Renal pelvis (tissue), 12 donors: ENCODE measurements at places on chromosomes 2 and 18.

DNA sequence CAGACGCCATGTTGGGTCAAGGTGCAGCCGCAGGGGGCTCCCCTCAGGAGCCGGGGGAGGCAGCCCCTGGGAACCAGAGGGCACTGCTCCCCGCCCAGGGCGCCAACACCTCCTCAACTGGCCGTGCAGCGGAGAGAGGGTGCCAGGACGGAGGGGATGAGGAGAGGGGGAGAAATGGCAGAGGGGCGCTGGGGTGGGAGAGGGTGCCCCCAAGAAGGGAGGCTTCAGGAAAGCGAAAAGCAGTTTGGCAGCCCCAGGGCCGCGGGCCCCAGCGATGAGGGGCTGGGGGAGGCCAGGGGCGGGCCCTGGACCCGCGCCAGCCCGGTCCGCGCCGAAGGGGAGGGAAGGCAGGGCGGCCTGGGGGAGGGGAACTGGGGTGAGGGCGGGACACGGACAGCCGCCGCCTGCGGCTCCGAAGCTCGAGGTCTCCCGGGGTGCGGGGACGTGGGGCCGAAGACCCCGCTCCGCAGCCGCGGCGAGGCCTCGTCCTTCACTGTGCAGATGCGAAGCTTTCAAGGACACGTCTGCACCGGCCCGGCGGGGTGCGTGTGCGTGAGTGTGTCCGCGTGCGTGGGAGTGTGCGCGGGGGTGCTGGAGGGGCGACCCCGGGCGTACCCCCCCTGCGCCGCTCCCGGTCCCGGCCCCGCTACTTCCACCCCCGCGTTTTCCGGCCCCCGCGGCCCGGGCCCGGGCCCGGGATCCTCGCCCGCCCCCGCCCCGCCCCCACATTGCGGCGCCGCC is 1.4 kb downstream of the DNMT3A start:
- peak; percentile 41 for DNase-seq

- no peak for DNase-seq
These were observed 42.7 kb downstream of the SFXN5 start for GRCh38 chr2:73028841-73029240.

DNA sequence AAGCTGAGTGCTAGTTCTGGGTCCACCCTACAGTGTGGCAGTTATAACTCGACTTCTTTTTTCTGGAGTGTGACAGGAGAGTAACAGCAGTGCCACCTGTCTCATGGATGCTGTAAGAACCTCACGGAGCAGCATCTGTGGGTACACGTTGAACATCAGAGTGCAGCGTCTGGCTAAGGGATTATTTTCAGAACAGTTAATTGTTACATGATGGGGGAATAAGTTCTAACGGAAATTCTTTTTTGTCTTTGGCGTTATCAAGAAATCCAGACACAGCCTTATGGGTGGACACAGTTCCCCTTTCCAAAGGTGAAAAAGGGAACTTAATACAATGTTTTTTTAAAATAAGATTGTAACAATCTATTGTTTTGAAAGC is 28.3 kb upstream of the TOGARAM2 start:
- DNase-seq: no peak

DNA sequence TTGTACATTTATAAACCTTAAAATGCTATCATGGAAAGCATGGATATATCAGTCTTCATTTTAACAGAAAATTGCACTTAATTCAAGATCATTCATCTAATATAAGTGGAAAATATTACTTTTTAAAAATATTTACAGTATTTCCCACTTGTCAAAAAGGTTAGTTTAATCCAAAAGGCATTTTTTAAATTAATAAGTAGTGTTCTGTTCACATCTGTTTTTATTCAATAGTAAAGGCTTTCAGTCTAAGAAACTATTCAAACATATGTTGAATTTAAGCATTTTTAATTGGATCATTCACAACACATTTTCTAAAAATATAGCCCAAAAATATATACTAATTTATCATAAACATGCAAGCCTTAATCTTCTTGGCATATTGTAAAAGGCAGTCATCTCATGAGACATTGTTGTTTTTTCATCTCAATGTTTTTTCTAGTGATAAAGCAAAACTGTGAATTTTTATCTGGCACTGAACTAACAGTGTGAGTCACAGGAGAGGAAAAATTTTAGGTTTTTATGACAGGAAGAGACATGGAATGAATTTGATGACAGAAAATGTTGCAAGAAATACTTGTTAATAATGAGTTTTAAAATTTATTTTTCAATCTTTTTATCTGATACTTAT is 1642.5 kb upstream of the TMEFF2 start:
- DNase-seq: no peak

- no peak for DNase-seq
These were observed 82.1 kb downstream of the TSN start for GRCh38 chr2:121837591-121837990.

DNA sequence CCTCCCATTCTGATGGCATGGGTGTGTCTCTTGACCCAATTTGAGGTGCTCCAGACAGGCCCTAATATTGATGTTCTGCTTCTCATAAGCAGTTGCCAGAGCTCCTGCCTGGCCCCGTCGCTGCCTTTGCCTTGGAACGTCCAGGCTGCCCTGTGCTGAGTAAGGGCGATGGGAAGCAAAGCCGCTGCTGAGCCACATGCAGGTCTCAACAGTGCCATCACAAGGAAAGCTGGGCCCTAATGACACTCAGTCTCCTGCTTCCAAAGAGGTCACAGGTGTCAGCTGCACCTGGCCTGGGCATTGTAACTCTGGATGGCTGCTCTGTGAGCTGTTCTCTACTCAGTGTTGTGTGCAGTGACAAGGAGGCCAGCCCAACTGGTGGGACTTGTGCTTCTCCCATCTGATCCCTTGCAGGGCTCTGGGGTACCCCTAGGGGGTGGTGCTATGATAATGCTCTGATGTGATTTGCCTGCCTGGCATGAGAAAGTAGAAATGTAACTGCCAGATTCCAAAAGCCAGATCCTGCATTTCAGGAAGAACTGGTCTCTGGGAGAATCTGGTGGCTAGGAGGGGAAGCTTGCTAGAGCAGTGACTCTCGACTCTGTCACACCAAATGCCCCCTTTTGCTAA is 8.7 kb downstream of the TTC39C start:
- no peak for DNase-seq

DNA sequence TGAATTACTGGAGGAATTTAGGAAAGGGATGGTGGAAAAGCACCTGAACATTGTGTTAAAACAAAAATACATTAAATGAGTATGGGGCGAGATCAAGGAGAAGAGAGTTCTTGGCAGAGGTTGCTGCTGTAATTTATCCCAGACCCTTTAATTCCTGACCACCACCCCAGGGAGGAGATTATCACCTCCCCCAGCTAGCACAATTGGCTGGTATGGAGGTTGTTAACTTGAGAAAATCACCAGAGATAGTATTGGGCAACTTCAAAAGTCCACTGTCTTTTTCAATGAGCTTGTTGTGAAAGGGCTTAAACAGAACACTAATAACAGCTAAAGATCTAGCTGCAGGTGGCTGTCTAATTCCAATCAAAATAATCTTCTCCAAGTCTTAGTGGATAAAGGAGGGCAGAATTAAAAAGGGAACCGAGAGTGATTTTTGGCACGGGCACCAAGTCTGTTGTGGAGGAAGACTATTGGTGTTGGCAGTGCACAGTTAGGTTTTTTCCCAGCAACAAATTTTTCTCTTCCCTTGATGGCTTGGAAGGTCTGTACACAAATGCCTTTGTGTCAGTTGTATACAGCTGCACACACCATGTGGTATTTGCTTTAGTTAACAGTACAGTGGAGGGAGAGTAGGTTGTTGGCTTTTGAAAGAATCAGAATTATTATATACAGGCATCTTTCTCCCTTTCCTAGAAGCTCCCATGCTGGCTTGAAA is 289.5 kb downstream of the SLC4A3 start:
- DNase-seq: no peak

DNA sequence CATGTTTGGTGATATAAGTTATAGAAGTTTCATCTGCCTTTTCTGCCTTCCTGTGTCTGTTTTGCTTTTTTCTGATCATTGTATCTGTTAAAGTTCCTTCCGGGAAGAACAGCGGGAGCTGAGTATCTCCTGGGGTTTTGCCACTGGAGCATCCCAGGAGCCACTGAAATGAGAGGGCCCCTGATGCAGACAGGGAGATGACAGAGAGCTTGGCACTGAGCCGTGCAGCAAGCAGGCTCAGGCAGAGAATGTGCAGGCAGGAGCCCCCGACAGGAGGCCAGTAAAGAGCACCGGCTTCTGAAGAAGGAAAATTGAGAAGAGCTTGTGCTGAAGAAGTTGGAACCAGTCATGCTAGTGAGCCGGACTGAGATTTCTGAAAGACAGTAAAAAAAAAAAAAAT is 137.8 kb downstream of the TDRD15 start:
- DNase-seq: no peak

DNA sequence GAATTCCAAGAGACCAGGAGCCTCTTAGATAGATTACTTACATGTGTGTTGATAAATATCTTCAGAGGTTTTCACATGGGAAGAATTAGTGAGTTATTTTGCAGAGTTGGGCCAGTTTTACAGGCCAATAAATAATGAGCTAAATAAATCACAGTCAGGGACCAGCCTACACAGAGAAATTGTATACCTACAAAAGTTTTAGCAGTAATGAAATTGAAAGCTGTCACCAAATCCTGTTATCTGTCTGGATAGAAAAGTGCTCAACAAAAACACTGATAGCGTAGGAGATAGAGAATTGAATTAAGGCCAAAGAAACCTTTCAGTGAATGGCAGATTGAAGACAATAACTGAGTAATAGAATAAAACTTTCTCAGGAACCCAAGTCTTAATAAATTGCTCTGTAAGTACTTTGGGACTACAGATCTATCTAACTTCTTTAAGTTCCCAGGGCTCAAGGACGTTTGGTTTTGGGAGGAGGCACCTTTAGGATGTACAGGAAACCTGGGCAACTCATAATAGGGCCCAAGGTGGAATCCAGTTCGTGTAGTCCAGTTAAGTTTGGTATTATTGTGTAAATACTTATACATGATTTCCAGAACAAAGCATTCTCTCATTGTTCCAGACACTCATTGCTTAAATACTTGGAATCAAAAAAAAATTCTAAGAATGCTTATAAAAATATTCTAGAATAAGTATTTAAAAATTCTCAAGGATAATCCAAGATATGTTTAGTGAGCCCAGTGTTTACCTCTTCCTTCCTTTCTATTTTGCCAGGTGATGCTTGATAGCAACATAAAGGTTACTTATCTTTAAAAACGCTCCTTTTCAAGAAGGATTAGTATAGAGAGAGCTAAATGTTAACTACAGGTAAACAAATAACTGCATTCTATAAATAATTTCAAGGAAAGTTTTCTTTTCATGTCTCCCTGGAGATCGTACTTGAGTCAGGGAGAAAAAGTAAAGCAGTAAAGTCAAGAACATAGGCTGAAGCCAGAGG is 134.5 kb downstream of the NCKAP5 start:
- no peak for DNase-seq
